Effector memory CD4-positive, alpha-beta T cell (primary cell): ENCODE measurements at places on chromosomes 4 and X.
A peak's percentile ranks its signal among the peaks of the same experiment; 100 is the strongest.

DNA sequence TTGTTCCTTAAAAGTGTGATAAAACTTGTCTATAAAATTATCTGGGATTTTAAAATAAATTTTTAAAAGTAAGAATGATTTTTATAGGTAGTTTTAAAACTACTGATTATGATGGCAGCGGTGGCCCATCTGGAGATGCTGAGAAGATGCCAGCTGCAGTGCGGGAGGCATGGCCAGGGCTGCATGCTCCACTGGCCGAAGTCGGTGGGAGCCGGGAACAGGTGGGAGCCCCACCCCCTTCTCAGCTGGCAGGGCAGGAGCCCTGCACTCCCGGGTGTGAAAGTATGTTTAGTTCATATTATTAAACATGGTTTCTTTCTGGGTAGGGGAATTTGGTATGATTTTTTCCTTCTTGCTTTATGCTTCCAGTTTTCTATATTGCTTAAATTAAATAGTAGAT is 63.8 kb downstream of the CORIN start:
- H3K36me3 ChIP-seq, result no peaks in the 10 kb centered on the region
- no peak overlapping the region for H3K4me3 ChIP-seq
- no peaks in the 10 kb centered on the region for H3K4me1 ChIP-seq
- no peak for DNase-seq
- no peaks in the 10 kb centered on the region for H3K27me3 ChIP-seq
- H3K27ac ChIP-seq, result no peak overlapping the region

- peak within 1 kb of the TSS; percentile 68 for H3K4me3 ChIP-seq
- peaks cover 3% of the 10 kb centered on the region for H3K4me1 ChIP-seq
- no peaks in the 10 kb centered on the region for H3K27me3 ChIP-seq
- H3K36me3 ChIP-seq, result peaks cover 2% of the 10 kb centered on the region
- peak; percentile 42 for DNase-seq
- no peak within 1 kb of the TSS for H3K27ac ChIP-seq
Observed at GRCh38 chrX:51892921-51893745, at the start of gene MAGED1. MAGED1 (plus strand) TSS chrX:51893623; CDS start chrX:51894305, 682 bp downstream.

DNA sequence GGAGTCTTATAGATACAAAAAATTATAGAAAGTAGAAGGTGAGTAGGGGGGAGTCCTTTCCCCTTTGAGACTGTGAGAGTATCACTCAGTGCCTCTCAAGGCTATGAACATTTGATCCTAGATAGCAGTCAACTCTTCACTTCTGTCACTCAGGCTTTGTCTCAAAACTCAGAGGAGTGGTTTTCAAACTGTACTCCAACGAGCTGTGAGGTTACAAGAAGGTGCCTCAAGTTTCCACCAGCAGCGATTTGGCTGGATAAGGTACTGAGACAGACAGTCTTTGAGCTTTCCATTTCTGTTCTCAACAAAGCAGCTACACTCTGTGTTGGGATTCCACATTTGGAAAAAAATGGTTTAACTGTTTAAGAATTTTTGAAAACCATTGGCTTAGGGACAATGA is 48.0 kb upstream of the NDST3 start:
- no peak overlapping the region for H3K4me3 ChIP-seq
- H3K27me3 ChIP-seq, result no peaks in the 10 kb centered on the region
- no peaks in the 10 kb centered on the region for H3K4me1 ChIP-seq
- H3K27ac ChIP-seq, result no peak overlapping the region

- no peaks in the 10 kb centered on the region for H3K36me3 ChIP-seq
- no peak for DNase-seq
- H3K27me3 ChIP-seq, result no peaks in the 10 kb centered on the region
- no peak overlapping the region for H3K4me3 ChIP-seq
- H3K27ac ChIP-seq, result no peak overlapping the region
Observed at GRCh38 chrX:72258174-72258573, 18.9 kb downstream of the RPS4X start.

GRCh38 chr4:2051086-2051485 is 8.0 kb upstream of the NAT8L start:
- no peak overlapping the region for H3K4me3 ChIP-seq
- DNase-seq, result no peak
- no peaks in the 10 kb centered on the region for H3K4me1 ChIP-seq
- no peak overlapping the region for H3K27ac ChIP-seq
- peaks cover 5% of the 10 kb centered on the region for H3K27me3 ChIP-seq

- no peak overlapping the region for H3K27ac ChIP-seq
- no peak for DNase-seq
- H3K27me3 ChIP-seq, result no peaks in the 10 kb centered on the region
Observed at GRCh38 chr4:111775556-111776297, 369.5 kb upstream of the FAM241A start.

DNA sequence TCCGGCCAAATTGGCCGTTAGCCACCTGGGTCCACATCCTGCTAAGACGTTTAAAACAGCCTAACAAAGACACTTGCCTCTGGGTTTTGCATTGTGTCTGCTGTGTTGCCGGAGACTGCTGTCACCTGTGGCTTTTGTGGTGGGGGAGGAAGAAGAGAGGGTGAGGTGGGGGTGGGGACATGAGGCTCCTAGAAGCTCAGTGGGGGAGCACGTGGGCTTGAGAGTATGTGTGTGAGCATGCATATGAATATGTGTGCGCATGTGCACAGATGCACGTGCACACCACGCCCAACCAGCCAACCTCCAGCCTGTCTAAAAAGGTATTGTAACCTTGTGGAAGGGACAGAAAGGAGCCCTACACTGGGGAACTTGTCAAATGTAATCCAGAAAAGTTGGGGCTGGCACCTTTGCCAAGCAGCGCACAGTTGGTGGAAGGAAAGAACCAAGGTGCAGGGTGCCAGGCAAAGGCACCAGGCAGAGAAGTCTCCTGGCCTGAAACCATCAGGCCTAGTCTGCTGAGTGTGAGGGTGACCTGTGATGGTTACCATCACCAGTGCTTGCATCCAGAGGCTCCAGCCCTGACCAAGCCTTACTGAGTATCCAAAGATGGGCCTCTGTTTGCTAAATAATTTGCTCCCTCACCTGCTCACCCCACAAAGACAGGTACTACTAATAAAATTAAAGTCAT is 10.1 kb upstream of the SASH3 start:
- H3K27me3 ChIP-seq, result no peaks in the 10 kb centered on the region
- peak overlapping the region; percentile 53 for H3K27ac ChIP-seq
- no peaks in the 10 kb centered on the region for H3K36me3 ChIP-seq
- DNase-seq, result peak; percentile 69
- no peak overlapping the region for H3K4me3 ChIP-seq

- H3K27ac ChIP-seq, result no peak overlapping the region
- no peak for DNase-seq
- no peak overlapping the region for H3K4me3 ChIP-seq
- H3K4me1 ChIP-seq, result no peaks in the 10 kb centered on the region
- H3K36me3 ChIP-seq, result no peaks in the 10 kb centered on the region
Observed at GRCh38 chr4:156659570-156659969, 312.0 kb downstream of the PDGFC start.

GRCh38 chrX:17077361-17077760 is 130.9 kb downstream of the REPS2 start:
- H3K4me1 ChIP-seq, result no peaks in the 10 kb centered on the region
- no peaks in the 10 kb centered on the region for H3K36me3 ChIP-seq
- no peak for DNase-seq

- no peaks in the 10 kb centered on the region for H3K36me3 ChIP-seq
- no peak overlapping the region for H3K27ac ChIP-seq
- no peak for DNase-seq
- no peaks in the 10 kb centered on the region for H3K27me3 ChIP-seq
- H3K4me3 ChIP-seq, result no peak overlapping the region
Observed at GRCh38 chrX:11328134-11328533, 34.9 kb downstream of the AMELX start.

DNA sequence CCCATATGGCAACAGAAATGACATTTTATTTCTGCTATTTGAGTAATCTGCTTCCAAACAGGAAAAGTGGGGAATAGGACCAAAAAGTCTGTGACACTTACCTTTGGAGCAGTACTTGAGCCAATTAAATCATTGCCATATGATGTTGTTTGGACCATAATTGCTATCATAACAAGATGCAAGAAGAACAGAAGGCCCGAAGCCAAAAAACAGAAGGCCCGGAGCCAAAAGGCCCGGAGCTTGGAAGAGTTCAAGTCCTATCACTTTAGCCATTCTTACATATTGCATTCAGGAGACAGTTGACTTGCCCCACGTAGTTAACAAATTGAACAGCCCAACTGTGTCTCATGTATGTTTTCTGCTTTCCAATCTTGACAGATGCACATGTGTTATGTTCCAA is 285.6 kb downstream of the ARHGAP24 start:
- no peak overlapping the region for H3K27ac ChIP-seq
- H3K27me3 ChIP-seq, result no peaks in the 10 kb centered on the region
- no peaks in the 10 kb centered on the region for H3K36me3 ChIP-seq
- DNase-seq, result no peak
- no peaks in the 10 kb centered on the region for H3K4me1 ChIP-seq

DNA sequence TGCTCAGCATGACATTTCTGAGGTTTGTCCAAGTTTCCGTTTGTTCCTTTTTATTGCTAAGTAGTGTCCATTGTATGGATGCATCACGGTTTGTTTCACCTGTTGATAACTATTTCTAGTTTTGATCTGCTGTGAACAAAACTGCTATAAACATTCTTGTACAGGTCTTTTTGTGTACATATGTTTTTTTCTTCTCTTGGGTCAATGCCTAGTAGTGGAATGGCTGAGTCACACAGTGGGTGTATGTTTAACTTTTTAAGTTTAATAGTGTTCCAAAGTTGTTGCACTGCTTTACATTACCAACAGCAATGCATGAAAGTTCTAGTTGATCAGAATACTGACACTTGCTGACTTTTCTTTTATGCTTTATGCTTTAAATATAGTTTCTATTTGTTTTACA is 76.7 kb downstream of the MAOB start:
- no peak overlapping the region for H3K27ac ChIP-seq
- DNase-seq, result no peak
- H3K4me3 ChIP-seq, result no peak overlapping the region
- H3K36me3 ChIP-seq, result no peaks in the 10 kb centered on the region
- no peaks in the 10 kb centered on the region for H3K4me1 ChIP-seq

- no peak for DNase-seq
- no peaks in the 10 kb centered on the region for H3K4me1 ChIP-seq
- H3K27ac ChIP-seq, result no peak overlapping the region
- no peaks in the 10 kb centered on the region for H3K36me3 ChIP-seq
Observed at GRCh38 chr4:137660211-137660610, 127.9 kb upstream of the PCDH18 start.
